ENCODE measurements at places on chromosomes 2 and 18.
A peak's percentile ranks its signal among the peaks of the same experiment; 100 is the strongest.

DNA sequence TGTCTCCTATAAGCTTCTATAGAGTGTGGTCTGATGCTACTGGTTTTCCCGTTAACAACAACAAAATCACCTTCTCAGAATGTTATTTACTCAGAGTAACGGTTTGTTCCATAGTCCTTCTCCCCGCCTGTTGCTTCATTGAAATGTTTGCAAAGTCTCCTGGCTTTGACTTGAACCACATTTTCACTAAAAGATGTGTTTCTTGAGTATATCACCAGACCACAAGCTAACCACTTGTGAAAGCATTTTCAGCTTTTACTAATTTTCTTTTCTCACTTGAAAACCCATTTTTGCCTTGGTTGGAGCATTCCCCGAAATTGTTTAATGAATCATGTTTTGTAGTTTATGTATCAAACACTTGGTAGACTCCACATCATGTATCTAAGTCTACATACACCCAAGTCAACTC is 121.2 kb downstream of the DPP4 start:
- no peak for DNase-seq

DNA sequence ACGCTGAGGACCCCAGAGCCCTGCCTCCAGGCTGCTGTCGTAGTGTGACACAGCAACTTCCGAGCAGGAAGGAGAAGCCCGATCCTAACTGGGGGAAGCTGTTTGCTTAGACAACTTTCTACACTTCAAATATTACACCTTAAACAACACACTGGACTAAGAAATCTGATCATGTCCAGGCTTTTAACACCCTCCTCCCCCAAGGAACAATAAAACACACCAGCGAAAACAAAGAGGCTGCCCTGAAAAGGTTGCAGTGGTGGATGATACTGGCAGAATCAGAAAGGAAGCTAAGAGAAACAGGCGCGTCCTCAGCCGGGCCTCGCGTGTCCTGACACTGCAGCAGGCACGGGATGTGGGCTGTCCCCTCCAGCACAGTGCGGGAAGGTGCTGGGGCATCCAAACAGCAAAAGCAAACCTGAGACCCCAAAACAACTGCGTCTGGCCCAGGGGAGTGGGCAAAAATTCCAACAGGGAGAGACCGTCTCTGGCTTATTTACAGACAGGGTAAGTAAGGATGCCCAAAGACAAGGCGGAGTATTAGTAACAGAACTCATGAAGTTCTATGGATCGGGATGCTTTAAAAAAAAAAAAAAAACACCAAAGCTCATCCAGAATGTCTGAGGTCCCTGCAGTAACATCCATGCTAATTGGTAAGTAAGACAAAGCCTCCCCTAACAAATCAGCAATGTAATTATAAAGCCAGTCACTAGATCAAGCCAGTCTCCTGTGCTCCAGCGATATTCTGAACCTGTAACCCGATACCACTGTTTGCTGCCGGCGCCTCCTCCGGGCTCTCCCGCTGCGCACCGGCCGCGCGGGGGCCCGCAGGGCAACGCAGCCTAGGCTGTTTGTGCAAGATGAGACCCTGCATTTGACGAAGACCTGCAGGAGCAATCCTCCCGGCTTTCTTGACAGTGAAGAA is 9.0 kb downstream of the SERTAD2 start:
- no peak for DNase-seq

DNA sequence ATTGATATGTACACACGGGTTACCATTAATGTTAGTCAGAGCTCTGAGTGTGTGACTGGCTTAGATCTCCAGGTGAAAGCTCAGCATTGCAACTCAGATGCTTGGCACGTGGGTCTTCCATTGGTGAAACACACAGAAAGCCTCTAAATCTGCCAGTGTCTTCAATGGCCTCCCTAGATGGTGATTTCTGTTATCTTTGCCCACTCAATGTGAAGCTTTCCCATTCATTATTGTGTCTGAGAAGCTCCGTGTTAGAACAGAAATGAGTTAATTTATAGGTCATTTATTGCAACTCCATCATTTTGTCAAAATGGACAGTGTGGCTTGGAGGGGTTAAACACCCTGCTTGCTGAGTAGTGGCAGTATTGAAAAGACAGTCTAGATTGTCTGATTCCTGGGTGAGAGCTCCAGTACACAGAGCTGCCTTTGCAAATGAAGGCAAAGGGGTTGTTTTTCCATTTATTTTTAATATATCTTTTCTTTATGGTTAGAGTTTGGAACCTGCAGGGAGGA is 64.7 kb upstream of the GCFC2 start:
- no peak for DNase-seq

- no peak for DNase-seq
Observed at GRCh38 chr2:230794497-230794896, 70.2 kb upstream of the ITM2C start.

DNA sequence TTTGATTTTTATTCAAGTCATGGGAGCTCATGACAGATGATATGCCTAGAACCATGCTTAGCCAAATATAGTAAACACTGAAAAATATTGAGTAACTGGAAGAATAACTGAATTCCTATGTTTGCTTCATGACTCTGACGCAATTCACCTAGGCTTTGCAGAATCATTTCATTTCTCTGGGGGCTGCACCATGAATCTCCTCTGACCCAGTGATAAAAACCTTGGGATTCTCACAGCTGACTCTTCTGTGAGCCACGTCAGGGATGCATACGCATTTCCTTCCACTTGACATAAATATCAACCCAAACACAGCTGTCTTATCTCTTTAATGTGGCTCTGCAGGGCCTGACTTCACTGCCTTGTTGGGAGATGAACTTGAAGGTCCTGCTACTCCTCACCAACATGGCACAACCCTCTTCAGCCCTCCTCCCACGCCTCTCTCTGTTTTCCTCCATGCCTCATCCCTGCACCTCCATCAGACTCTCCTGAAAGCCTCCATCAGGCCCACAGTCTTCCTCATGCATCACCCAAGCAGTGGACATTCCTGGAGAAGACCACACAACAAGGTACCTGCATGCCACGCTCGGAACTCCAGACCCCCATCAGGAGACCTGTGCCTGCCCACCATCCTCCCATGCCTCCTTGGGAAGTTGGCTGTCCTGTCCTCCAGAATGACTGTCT is 29.8 kb downstream of the COL6A3 start:
- DNase-seq, result no peak

GRCh38 chr18:10023853-10024570 is 110.2 kb downstream of the VAPA start:
- DNase-seq, result no peak

DNA sequence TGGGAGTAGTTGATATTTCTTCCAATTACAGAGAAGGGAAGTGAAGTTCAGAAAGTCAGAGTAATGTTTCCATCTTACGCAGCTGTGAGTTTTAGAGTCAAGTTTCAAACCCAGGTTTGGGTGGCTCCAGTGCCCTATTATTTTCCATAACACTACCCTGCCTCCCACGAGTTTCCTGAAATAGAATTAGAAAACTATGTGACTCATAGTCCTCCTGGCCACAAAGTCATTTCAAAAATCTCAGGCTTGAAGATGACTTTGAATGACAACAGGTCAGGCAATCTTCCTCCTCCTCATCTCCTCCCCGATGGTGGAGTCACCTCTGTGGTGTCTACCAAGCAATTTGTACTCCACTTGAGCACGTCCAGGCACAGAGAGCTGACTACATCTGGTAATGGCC is 212.3 kb upstream of the TRIB2 start:
- DNase-seq, result no peak

GRCh38 chr2:10285556-10286198 is 17.0 kb upstream of the HPCAL1 start:
- DNase-seq, result no peak

- DNase-seq, result no peak
Observed at GRCh38 chr2:141137122-141137693, 993.6 kb downstream of the LRP1B start.

- DNase-seq, result no peak
Observed at GRCh38 chr2:54429054-54429453, 27.1 kb upstream of the SPTBN1 start.

GRCh38 chr2:188307850-188308283 is 16.2 kb downstream of the GULP1 start:
- no peak for DNase-seq

DNA sequence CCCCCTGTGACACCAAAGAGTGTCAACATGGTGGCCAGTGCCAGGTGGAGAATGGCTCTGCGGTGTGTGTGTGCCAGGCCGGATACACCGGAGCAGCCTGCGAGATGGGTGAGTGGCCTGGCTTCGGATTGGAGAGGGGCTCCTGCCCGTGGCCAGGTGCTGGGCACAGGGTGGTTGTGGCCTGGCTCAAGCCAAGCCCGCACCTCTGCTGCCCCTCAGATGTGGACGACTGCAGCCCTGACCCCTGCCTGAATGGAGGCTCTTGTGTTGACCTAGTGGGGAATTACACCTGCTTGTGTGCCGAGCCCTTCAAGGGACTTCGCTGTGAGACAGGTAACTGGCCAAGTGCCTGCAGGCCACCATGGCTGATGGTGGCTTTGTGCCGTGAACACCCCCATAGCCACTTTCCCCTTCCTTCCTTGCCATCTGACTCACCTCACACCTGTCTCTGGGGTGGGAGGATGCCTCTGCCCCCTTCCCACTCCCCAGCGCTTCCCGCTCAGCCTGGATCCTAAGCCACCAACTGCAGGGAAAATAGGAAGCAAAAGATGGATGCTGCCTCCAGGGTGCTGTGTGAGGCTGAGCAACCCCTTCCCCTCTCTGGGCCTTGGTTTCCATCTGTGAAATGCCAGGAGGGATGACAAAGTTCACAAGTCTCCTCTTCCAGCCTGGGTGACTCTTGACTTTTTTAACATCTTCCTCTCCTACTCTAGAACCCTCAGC is 41.8 kb downstream of the SNED1 start:
- DNase-seq, result no peak

DNA sequence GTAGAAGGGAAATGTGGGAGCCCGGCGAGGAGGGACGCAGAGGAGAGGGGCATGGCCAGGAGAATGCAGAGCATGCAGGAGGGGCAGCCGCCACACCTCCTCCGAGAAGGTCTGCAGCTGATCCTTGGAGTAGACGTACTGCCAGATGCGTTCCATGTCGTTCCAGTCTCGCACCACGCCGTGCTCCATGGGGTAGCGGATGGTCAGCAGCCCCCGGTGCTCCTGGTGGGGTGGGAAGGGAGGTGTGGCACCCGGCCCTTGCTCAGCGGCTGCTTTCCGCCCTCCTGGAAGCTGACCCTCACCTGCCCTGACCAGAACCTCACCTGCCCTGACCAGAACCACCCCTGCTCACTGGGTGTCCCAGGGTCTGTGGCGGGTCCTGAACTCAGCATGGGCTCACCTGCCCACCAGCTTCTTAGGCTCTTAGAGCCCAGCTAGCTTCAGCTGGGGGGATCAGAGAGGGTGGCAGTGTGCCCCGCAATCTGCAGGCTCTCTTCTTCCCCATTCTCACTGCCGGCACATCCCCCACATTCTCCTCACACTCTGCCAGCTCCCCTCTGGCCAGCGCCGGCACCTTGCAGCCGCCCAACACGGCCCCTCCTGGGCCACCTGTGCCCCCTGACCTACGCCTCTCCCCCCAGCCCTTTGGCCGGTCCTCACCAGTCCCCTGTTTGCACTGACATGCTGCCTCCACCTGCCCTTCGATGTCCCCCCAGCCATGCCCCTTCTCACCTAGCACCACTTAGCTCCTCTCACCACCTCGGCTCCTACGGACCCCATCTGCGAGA is 4.4 kb downstream of the ACTR1B start:
- DNase-seq, result no peak

GRCh38 chr2:129071531-129071930 is 752.9 kb upstream of the HS6ST1 start:
- no peak for DNase-seq

GRCh38 chr2:231378026-231378722 is 17.3 kb upstream of the B3GNT7 start:
- DNase-seq, result no peak

GRCh38 chr2:156810094-156810493 is 373.9 kb downstream of the GPD2 start:
- DNase-seq, result no peak

DNA sequence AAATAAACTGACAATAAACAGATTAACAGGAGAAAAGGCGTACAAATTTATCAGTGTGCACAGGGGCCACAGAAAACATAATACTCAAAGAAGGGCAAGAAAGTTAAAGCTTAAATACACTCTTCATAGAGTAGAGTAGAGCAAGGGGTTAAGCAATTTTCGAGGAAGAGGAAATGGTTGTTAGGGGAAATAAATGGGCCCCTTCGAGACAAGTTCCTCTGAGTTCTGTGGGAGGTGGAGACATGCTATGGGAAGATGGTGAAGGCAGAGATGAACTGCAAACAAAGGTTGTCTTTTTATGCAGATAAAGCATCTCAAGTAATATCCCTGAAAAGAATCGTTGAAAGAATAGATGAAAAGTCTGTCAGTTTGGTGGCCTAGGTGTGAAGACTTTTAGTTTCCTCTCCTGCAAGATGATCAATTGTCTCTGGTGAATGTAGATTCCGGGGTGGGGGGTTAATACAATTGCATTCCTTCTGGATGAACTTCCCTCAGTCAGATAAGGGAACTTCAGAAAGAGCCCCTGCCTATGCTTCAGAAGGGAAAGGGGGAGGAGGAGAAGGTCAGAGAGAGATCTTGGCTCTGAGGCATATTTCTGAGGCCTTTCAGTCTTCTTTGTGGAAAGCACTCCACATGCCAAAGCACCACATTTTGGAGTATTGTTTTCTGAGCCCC is 127.0 kb downstream of the METTL4 start:
- DNase-seq, result no peak

DNA sequence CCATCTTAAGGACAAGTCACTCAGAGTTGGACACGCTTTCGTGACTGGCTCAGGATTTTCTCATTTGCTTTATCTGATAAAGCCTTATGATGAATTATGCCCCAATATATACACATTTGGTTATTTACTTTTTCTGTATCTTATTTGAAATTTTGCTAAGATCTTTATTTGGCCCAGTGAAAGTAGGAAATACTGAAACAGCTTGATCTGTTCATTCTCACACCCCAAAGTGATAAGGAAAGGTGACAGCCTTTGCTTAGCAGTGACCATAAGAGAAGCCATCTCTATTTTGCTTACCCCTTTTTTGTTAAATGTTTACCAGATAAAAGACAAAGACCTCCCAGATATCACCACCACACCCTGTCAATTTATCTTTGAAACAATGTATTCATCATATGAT is 428.3 kb downstream of the PARD3B start:
- DNase-seq, result no peak

GRCh38 chr18:67199993-67200617 is 316.4 kb downstream of the DSEL start:
- DNase-seq, result no peak

- no peak for DNase-seq
Observed at GRCh38 chr2:20482725-20483124, 35.9 kb downstream of the RHOB start.

GRCh38 chr2:28697602-28698149 is 54.0 kb upstream of the PPP1CB start:
- no peak for DNase-seq

GRCh38 chr2:119149611-119150010 is 8.9 kb downstream of the C1QL2 start:
- no peak for DNase-seq

GRCh38 chr2:73822276-73822675 is 6.5 kb upstream of the STAMBP start:
- no peak for DNase-seq

DNA sequence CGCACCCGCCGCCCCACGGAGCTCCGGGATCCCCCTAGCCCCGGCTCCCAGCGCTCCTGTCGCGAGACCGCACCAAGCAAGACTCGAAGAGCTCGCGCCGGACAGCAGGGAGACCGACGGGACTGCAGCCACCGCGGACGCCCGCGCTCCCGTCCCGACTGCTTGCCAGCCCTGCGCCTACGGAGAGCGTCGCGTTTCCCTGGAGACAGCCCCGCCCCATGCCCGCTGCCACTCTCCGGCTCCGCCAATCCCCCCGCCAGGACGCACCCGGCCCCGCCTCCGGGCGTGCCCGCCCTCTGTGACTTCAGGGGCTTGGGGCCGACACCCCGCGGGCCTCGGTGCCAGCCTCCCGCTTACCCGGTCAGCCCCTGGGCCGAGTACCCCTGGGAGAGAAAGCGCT is at the start of gene ANKMY1:
Gene ANKMY1 (minus strand): TSS at position 181 of the 400 bp plus-strand sequence. CDS start 653 bp downstream, outside the sequence.
- peak; percentile 54 for DNase-seq

Measured in stimulated activated CD8-positive, alpha-beta memory T cell treated with anti-CD3 and anti-CD28 coated beads, Interleukin-15, amount 100 ng/mL, for 4 hours (primary cell).